ENCODE measurements at places on chromosomes 11 and 22.

GRCh38 chr11:61116426-61117167 is 14.3 kb downstream of the CD5 start:
- no peak for DNase-seq

DNA sequence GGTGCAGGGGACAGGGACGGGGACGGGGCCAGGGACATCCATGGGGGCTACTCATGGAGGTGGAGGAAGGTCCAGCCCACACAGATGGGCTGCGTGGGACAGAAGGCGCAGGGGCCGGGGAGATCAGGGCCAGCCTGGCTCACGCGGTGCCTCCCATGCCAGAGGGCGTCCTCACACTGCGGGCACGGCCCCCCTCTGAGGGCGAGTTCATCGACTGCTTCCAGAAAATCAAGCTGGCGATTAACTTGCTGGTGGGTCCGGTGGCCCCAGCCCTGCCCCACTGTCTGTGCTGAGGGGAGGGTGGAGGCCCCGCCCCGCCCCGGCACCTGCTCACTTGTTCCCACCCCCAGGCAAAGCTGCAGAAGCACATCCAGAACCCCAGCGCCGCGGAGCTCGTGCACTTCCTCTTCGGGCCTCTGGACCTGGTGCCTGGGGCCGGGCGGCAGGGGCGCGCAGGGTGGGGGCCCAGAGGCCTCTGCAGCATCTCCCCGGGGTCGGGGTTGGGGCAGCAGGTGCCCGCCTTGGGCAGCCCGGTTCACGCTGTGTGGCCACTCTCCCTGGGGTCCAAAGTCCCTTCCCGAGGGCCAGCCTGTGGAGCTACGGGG is 15.8 kb downstream of the EPS8L2 start:
- DNase-seq: peak; percentile 77

- DNase-seq: no peak
Measured at GRCh38 chr22:29270475-29271271, 2.6 kb downstream of the EWSR1 start.

DNA sequence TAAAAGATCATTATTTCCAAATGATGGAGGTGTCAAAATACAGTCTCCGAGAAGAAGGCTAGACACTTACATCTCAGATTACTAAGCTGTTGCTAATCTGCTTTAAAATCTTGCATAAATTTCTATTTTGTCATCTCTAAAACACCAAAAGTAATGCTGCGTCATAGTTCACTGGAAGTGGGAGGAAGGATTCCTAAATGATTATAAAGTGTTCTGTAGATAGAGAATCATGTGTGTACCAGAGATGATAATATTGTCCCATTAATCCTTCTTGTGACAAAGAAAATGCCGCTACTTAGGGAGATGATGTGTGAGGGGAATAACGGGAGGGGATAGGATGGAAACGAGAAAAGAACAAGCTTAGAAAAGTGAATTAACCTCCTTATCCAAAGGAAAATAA is 268.6 kb downstream of the JRKL start:
- DNase-seq: no peak

- DNase-seq: no peak
Measured at GRCh38 chr11:6900327-6900999, 8.2 kb upstream of the OR2D2 start.

- DNase-seq: no peak
Measured at GRCh38 chr22:38338772-38339379, 21.6 kb upstream of the CSNK1E start.

- DNase-seq: no peak
Measured at GRCh38 chr22:37497062-37497599, 10.9 kb upstream of the MFNG start.
